ENCODE measurements at places on chromosomes 7 and 10.

- H3K27ac ChIP-seq: no peak overlapping the region
- H3K4me1 ChIP-seq: no peaks in the 10 kb centered on the region
- H3K4me3 ChIP-seq: no peak overlapping the region
- DNase-seq: no peak
- H3K36me3 ChIP-seq: no peaks in the 10 kb centered on the region
- H3K27me3 ChIP-seq: no peaks in the 10 kb centered on the region
These were observed 35.8 kb downstream of the VWA2 start for GRCh38 chr10:114274616-114275453.

GRCh38 chr7:152176797-152177196 lies 151.3 kb downstream of the GALNT11 start:
- H3K4me1 ChIP-seq: no peaks in the 10 kb centered on the region
- DNase-seq: no peak
- peaks cover 11% of the 10 kb centered on the region for H3K36me3 ChIP-seq
- H3K4me3 ChIP-seq: no peak overlapping the region

DNA sequence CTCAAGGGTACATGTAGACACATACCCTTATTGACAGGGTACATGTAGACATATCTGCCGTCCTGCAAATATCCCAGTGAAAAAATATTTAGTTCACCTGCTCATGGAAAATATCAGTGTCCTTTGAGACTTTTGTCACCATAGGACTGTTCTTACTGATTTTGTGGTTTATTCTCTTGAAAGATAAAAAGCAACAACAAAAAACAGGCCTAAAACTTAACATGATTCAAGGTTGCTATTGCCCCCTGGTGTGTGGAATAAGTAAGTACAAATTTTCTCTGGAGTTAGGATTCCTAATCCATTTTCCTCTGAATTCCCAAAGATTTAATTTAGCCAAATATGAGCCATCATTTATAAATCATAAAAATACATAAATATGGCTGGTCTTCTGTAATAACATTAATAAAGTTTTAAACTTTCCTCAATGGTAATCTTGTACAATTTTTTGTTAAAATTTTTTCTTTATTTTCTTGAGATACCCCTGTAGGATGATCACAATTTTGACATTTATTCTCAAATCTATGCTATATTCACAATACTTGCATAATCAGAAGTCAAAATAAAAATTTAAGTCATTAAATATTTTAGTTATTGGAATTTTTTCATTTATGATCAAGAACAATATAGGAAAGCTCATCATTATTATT lies 741.4 kb upstream of the POT1 start:
- DNase-seq: no peak
- no peak overlapping the region for H3K4me3 ChIP-seq
- H3K27ac ChIP-seq: no peak overlapping the region
- H3K36me3 ChIP-seq: no peaks in the 10 kb centered on the region
- no peaks in the 10 kb centered on the region for H3K27me3 ChIP-seq
- H3K4me1 ChIP-seq: no peaks in the 10 kb centered on the region

DNA sequence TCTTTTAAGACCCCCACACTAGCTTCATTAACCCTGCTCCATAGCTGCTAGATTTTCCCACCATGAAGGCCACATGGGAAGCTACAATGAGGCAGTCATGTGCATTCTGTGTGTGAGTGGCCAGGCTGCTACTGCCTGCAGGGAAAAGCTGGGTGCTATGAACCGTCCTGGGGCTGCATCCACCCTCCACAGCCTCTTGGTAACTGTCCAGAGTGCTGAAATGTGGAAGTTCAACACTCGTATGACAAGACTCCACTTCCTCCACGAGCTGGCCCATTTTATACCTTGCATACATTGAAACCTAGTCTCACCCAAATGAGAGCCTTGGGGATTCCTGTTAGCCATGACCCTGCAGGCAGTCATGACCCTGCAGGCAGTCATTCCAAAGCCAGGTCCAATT lies 59.4 kb downstream of the CUZD1 start:
- no peak overlapping the region for H3K4me3 ChIP-seq
- no peaks in the 10 kb centered on the region for H3K4me1 ChIP-seq
- no peaks in the 10 kb centered on the region for H3K36me3 ChIP-seq
- no peak for DNase-seq

DNA sequence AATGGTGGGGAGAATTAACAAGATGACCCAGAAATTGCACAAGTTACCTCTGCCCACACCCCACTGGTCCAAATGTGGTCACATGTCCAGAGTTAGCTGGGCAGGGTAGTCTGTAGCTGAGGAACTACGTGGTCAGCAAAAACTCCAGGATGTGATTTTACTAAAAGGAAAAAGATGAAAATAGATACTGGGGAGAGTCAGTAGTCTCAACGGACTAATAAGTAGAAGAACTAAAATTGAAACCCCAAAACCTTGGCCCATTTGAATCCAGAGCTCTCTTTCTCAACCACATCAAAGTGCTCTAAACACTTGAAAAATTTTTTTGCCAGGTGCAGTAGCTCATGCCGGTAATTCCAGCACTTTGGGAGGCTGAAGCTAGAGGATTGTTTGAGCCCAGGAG lies 146.3 kb downstream of the SKIDA1 start:
- H3K4me1 ChIP-seq: no peaks in the 10 kb centered on the region
- no peaks in the 10 kb centered on the region for H3K27me3 ChIP-seq
- no peaks in the 10 kb centered on the region for H3K36me3 ChIP-seq
- no peak for DNase-seq
- H3K27ac ChIP-seq: no peak overlapping the region

DNA sequence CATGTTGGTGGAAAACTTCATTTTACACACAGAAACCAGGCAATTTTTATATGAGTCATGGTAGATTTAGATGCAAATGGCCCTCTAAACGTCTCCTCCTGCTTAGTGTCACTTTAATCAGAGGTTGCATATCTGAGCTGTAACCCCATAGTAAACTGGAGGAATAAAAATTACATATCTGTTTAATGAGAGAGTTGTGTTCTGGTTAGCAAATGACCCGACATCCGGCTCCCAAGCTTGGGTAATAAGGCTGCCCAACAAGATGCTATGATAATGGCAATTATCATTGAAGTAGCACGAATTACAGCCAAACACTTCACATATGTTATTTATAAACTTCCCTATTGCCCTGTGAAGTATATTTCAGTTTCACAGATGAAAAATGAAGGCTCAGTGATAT lies 10.6 kb upstream of the ADAM12 start:
- no peaks in the 10 kb centered on the region for H3K27me3 ChIP-seq
- H3K36me3 ChIP-seq: no peaks in the 10 kb centered on the region
- no peak overlapping the region for H3K27ac ChIP-seq
- H3K4me1 ChIP-seq: no peaks in the 10 kb centered on the region
- H3K4me3 ChIP-seq: no peak overlapping the region
- DNase-seq: no peak

GRCh38 chr7:158125721-158126120 lies 461.9 kb downstream of the PTPRN2 start:
- H3K27ac ChIP-seq: no peak overlapping the region
- no peak for DNase-seq

- no peak for DNase-seq
- no peaks in the 10 kb centered on the region for H3K36me3 ChIP-seq
- H3K4me1 ChIP-seq: no peaks in the 10 kb centered on the region
- no peaks in the 10 kb centered on the region for H3K27me3 ChIP-seq
- no peak overlapping the region for H3K4me3 ChIP-seq
- H3K27ac ChIP-seq: no peak overlapping the region
These were observed 7.1 kb upstream of the SEMA3E start for GRCh38 chr7:83655951-83656556.

DNA sequence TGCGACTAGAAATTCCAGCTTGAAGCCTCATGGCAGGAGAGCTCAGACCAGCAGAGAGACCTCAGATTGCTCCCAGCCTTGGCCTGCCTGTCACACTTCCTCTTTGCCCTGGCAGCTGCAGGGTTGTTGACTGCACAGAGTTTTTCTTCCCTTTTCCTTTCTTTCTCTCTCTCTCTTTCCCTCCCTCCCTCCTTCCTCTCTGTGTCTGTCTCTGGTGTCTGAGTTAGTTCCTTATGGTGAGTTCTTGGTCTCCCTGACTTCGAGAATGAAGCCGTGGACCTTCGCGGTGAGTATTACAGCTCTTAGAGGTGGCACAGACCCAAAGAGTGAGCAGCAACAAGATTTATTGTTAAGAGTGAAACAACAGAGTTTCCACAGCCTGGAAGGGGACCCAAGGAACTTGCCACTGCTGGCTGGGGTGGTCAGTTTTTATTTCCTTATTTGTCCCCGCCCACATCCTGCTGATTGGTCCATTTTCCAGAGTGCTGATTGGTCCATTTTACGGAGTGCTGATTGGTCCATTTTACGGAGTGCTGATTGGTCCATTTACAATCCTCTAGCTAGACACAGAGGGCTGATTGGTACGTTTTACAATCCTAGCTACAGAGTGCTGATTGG lies 266.3 kb downstream of the RPS24 start:
- H3K27ac ChIP-seq: no peak overlapping the region
- no peak for DNase-seq
- no peaks in the 10 kb centered on the region for H3K27me3 ChIP-seq
- H3K4me3 ChIP-seq: no peak overlapping the region
- H3K4me1 ChIP-seq: peaks cover 10% of the 10 kb centered on the region
- no peaks in the 10 kb centered on the region for H3K36me3 ChIP-seq

GRCh38 chr7:101124376-101125056 lies 2.4 kb upstream of the SERPINE1 start:
- no peaks in the 10 kb centered on the region for H3K27me3 ChIP-seq
- peaks cover 15% of the 10 kb centered on the region for H3K4me1 ChIP-seq
- H3K4me3 ChIP-seq: no peak overlapping the region
- H3K36me3 ChIP-seq: no peaks in the 10 kb centered on the region
- H3K27ac ChIP-seq: no peak overlapping the region

DNA sequence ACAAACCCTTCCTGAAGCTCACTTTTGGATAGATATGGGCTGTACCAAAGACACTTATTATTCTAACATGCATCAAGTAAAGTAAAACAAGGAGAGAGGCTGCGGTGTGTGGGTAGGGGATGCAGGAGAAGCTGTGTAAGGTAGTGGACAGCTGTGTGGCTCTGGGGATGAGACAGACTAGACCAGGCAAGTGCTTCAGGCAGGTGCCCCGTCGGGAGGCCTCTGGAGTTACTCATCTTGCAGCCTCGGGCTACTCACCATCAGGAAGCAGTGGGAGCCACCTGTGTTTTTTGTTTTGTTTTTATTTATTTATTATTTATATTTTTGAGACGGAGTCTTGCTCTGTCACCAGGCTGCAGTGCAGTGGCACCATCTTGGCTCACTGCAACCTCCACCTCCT lies 49.3 kb upstream of the NCAPG2 start:
- H3K27ac ChIP-seq: no peak overlapping the region
- no peak overlapping the region for H3K4me3 ChIP-seq
- no peaks in the 10 kb centered on the region for H3K4me1 ChIP-seq
- no peaks in the 10 kb centered on the region for H3K27me3 ChIP-seq
- H3K36me3 ChIP-seq: peaks cover 11% of the 10 kb centered on the region

DNA sequence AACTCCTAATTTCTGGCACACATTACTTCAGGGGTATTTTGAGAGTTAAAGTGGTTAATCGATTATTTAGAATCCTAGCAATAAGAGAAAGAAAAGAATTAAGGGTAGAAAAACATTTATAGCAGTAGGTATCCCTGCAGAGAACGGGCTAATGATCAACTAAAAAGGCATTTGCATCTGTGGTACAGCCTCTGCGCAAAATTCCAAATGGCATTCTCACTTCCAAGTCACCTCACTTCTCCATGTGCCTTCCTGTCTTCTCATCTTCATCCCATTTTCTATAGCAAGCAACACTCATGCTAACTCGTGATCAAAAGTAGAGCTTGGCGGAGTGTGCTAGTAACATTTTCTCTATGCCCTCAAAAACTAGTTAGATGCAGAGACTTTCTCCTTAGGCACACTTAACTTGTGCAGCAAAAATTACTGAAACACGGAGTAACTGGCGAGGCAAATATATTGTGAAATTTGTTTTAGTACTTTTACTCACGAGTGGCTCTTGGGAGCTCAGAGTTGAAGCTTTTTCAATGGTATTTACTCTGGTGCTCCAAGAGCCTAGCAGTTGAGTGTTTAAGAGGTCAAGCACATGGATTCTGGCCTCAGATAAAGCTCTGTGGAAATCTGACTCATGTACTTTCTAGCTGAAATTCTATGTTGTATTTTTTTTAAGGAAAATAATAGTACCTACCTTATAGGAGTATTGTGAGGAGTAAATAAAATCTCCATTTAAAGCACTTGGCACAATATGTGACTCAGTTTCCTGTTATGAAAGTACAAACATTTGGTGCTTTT lies 65.1 kb downstream of the MET start:
- no peaks in the 10 kb centered on the region for H3K27me3 ChIP-seq
- no peaks in the 10 kb centered on the region for H3K36me3 ChIP-seq
- H3K27ac ChIP-seq: no peak overlapping the region
- no peak overlapping the region for H3K4me3 ChIP-seq

DNA sequence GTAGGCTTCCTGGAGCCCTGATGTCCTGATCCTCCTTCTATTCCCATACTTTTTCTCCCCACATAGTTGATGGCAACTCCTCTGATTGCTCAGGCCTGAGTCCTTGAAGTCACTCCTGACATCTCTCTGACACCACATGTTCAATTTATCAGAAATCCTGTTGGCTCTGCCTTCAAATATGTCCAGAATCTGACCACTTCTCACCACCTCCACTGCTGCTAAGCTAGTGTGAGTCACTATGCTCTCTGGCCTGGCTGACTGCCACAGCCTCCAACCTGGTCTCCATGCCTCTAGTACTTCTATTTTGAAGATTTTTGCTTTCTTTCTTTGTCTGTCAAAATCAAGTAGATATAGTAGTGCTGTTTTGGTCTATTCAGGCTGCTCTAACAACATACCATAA lies 53.0 kb downstream of the TMEM229A start:
- H3K4me1 ChIP-seq: no peaks in the 10 kb centered on the region
- no peak for DNase-seq
- H3K36me3 ChIP-seq: no peaks in the 10 kb centered on the region
- H3K27ac ChIP-seq: no peak overlapping the region
- no peak overlapping the region for H3K4me3 ChIP-seq

DNA sequence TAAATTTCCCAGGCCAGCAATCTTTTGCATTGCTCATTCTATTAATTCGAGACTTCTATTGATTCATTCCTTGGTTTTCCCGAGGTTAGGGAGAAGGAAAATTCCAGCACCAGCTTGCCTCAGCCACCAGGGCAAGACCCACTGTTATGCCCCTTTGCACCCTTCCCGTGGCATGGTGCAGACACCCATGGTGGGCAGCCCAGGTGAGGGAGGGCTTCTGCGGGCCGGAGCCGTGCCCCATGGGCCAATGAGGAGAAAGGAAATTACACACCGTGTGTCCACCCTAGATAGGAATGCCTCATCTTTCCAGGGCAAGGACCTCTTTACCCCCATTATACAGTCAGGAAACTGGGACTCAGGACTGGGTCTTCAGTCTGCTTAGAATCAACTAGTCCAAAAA lies 4.5 kb upstream of the GRID1 start:
- DNase-seq: no peak
- H3K27ac ChIP-seq: no peak overlapping the region
- no peaks in the 10 kb centered on the region for H3K27me3 ChIP-seq
- H3K4me3 ChIP-seq: no peak overlapping the region

GRCh38 chr10:26438534-26439341 lies 597 bp downstream of the APBB1IP start:
- peaks cover 7% of the 10 kb centered on the region for H3K36me3 ChIP-seq
- peaks cover 16% of the 10 kb centered on the region for H3K4me1 ChIP-seq
- H3K4me3 ChIP-seq: peak overlapping the region; percentile 95
- no peaks in the 10 kb centered on the region for H3K27me3 ChIP-seq
- peak; percentile 77 for DNase-seq

- H3K27me3 ChIP-seq: no peaks in the 10 kb centered on the region
- no peaks in the 10 kb centered on the region for H3K36me3 ChIP-seq
- H3K4me1 ChIP-seq: no peaks in the 10 kb centered on the region
- no peak overlapping the region for H3K27ac ChIP-seq
- no peak for DNase-seq
These were observed 790.6 kb upstream of the AUTS2 start for GRCh38 chr7:68807666-68808065.

Measured in naive thymus-derived CD4-positive, alpha-beta T cell (primary cell).